ENCODE measurements at places on chromosomes 7 and 10.

DNA sequence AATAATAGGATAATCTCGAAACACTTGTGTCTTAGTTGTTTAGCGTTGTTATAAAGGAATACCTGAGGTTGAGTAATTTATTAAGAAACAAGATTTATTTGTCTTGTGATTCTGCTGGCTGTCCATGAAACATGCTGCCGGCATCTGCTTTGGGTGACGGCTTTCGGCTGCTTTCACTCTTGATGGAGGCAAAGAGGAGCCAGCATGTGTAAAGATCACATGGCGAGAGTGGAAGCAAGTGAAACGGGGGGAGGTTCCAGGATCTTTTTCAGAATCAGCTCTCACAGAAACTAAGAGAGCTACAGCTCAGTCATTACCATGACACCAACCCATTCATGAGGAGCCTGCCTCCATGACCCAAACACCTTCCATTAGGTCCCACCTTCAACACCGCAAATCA is 402.8 kb downstream of the CDC14C start:
- DNase-seq: no peak

DNA sequence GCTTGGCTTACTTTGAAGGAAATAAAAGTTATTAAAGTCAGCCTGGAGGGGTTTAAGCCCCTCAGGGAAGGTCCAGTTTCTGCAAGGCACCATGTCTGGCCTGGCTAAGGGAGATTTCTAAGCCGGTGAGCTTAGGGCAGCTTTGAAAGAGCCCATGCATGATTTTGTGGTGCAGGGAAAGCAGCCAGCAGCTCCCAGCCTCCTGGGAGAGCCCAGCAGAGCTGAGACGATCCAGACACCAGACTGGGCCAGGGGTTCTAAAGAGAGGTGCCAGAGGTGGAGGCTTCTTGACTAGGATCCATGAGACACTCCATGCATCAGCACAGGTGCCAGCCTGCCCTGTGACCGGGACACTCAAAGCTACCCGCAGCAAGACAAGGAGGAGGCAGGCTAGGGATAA is 59.6 kb upstream of the MKX start:
- DNase-seq: no peak

GRCh38 chr10:125116041-125116649 is 44.2 kb downstream of the CTBP2 start:
- DNase-seq: no peak

- DNase-seq: no peak
Measured at GRCh38 chr7:96707901-96708774, 1.5 kb downstream of the SEM1 start.

GRCh38 chr10:72812753-72813430 is 80.6 kb upstream of the OIT3 start:
- no peak for DNase-seq

DNA sequence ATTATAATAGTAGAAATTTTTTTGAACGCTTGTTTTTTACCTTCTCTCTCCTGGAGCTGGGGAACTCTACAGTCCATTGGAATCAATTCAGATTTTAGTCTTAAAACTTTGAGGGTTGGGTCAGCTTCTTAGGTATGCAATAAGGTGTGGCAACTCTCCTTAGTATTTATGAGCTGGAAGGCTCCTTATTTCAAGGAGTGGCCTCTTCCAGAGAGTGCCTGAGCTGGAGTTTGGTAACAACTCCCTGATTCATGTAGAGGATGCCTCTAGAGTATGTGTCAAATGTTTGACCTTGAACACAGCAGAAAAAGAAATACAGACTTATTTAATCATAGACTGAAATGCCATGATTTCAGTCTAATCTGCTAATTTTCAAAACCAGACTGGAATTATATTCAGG is 11.1 kb downstream of the CDK14 start:
- no peak for DNase-seq

GRCh38 chr7:91267171-91267955 is 3.1 kb downstream of the FZD1 start:
- DNase-seq: no peak

DNA sequence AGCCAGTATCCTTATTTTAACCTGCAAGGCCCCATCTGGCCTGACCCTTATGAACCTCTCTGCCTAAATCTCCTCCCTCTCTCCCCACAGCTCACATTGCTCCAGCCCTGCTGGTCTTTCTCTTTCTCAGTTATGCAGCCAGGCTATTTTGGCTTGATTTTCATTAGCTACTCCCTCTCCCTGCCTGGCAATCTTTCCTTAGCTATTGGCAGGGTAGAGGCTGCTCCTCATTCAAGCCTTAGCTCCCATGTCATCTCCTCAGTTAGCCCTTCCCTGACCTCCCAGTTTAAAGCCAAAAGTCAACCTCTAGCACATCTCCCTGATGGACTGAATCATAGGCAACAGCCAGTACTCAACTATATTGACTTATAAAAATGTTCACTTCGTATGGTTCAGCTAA is 214.4 kb upstream of the CELF2 start:
- no peak for DNase-seq

DNA sequence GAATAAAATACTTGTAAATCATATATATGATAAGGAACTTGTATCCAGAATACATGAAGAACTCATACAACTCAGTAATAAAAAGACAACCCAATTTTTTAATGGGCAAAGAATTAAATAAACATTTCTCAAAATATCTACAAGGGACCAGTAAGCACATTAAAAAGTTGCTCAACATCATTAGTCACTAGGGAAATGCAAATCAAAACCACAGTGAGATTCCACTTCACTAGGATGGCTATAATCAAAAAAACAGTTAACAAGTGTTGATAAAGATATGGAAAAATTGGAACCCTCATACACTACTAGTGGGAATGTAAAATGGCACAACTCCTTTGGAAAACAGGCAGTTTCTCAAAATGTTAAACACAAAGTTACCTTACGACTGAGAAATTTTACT is 40.3 kb upstream of the YAE1 start:
- DNase-seq: no peak

DNA sequence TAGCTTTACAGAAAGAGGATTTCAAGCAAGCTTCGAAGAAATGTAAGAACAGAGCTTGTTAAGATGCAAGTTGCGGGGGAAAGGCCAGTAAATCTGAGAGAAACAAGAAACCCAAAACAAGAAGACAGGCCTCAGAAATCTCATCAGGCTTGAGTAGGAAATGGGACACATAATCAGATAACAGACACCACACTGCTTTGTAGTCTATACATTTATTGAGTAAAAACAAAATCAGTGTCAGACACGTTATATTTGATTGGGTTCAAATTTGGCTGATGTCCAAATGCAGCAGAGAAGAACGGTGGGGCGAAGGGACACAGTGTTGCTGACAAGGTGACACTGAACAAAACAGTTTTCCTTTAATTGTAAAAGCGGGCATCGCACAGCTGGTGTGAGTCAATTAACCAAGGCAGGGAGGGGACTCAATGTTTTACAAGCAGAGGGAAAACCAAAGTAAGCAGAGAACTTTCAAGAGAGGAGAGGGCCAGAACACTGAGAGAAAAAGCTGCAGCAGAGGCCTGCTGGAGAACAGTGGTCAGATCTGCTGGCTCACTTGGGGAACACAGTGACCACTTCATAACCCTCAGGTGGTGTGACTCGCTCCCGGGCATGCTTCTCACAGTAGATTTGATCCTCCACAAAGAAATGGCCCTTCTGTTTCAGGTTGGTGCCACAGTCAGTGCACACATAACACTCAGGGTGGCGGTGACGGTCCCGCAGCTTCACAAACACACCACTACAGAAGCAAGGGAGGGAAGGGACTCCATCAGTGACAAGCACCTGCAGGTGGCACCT is 43.5 kb downstream of the ACSM6 start:
- DNase-seq: no peak

GRCh38 chr10:17257466-17258321 is 29.7 kb downstream of the VIM start:
- DNase-seq: peak; percentile 33

DNA sequence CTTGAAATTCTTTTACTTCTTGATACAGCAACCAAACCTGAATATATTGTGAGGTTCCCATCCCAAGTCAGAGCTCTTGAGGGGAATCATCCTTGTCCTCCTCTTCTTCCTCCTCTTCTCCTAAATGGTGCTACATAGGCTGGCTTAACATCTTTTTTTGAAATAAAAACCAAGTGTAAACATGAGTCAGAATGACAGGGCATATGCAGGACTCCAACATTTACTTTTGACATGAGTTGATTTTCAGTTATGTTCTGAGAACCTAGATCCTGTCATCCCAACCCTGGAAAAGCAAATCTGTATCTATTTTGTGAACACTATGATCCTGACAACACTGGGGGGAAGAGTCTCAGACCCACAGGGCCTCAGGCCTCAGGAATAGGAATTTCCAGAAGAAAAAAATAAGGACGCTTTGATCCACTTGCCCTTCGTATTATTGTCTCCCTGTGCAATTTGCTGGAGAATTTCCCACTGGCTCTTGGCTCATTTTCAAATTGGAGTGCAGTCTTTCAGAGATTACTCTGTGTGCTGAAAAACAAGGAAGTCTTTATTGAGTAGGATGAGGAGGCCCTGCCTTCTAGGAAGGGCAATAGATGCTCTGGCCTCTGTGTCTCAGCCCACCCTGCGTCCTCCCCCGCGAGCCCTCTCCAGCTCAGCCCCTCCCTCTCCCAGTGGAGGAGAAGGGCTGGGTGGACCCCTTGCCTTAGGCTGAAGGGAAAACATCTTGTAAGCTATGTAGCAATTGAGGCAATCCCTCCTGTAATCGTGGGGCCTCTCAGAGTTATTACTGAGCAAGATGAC is 121.6 kb downstream of the CREB5 start:
- no peak for DNase-seq

DNA sequence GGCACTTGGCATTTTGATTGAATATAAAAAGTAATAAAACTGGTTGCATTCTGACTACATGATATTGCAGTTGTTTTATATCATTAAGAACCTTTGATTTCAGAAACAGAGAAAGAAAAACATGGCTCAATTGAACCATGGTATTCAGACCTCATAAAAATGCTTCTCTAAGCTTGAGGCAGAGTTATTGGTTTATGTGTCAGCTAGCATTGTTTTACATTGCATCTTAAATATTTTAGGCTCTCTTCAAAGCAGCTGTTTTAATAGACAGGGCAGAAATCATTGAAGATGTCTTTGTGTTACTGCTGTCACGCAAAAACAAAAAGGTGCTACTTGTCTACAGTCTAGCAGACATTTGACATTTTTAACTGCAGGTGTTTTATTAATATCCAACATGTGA is 299.2 kb downstream of the EXOC4 start:
- no peak for DNase-seq

- DNase-seq: no peak
Measured at GRCh38 chr10:21279217-21279575, 246.3 kb downstream of the SKIDA1 start.

- no peak for DNase-seq
Measured at GRCh38 chr7:69504733-69505420, 93.4 kb upstream of the AUTS2 start.

GRCh38 chr7:41867639-41868280 is 164.9 kb upstream of the INHBA start:
- no peak for DNase-seq

DNA sequence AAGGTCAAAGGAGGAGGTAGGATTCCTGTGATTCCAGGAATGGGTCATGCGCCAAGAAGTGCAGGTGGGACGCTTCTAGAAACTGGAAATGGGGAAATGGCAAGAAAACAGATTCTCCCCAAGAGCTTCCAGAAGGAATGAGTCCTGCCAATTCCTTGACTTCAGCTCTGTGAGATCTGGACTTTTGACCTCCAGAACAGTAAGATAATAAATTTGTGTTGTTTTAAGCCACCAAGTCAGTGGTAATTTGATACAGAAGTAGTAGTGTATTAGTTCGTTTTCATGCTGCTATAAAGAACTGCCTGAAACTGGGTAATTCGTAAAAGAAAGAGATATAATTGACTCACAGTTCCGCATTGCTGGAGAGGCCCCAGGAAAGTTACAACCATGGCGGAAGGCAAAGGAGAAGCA is 178.6 kb upstream of the GALNT17 start:
- no peak for DNase-seq

GRCh38 chr10:75397496-75398199 is 3.9 kb downstream of the ZNF503 start:
- no peak for DNase-seq

- DNase-seq: no peak
Measured at GRCh38 chr10:131127610-131128009, 183.9 kb downstream of the TCERG1L start.

DNA sequence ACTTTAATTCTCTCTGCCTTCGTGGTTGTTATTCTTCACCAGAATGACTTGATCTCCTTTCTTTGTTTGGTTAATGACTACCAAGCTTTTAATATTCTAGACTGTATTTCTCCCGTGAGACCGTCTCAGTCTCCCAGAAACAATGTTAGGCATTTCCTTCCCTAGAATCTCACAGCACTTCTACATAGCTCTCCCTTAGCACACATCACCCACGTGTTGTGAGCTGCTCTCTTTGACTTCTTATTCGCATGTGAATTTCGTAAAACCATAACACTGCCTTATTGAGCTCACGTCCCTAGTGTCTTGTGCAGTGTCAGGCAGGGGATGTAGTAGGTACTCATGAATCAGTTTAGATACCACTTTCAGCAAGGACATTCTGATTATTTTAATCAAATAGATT is 57.5 kb upstream of the MGAM2 start:
- DNase-seq: no peak

GRCh38 chr7:12640299-12641096 is 46.9 kb upstream of the ARL4A start:
- DNase-seq: no peak

- DNase-seq: no peak
Measured at GRCh38 chr7:157541295-157542067, 204.7 kb downstream of the DNAJB6 start.

- no peak for DNase-seq
Measured at GRCh38 chr10:6579904-6580278, at the start of gene PRKCQ. Gene PRKCQ, minus strand, starts transcription at chr10:6580276. Its CDS starts 65,141 bp downstream, at chr10:6515135.

DNA sequence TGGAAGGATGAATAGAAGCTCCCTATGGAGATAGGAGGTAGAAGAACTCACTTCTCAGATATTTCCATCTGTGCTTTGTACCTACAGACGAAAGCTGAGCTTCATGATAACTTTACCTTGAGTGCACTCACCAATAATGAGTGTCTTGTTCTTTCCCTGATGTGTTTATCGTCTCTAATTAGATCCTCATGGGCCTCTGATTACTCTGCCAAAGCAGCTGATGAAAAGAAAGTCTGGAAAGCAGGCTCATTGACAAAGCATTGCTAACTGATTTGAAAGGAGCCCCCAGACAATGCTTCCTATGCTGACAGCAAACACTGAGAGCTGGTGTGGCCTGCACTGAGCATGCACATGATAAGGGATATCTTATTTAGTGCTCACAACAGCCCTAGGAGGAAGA is 183.9 kb upstream of the GHITM start:
- no peak for DNase-seq

- DNase-seq: no peak
Measured at GRCh38 chr7:127438836-127439235, 46.3 kb upstream of the ZNF800 start.

GRCh38 chr10:46549171-46550075 is 7.0 kb downstream of the GPRIN2 start:
- no peak for DNase-seq

GRCh38 chr10:14010769-14011574 is 319.8 kb downstream of the FRMD4A start:
- no peak for DNase-seq

DNA sequence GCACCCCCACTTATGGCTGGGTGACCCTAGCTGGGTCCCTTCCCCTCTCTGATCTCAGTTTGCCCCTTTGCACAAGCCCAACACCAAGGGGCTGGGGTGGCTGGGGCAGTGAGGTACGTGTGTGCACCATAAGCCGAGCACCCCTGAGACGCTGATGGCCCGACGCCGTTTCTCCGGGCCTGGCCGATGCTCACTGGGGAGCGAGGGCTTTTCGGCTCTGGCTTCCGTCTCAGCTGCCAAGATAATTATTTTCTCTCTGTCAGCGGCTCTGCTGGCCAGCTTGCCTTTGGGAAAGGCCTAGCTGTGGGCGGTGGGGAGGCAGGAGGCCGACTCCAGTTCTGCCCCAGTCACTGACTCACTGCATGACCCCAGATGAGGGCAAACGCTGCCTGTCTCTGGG is 91.0 kb downstream of the ZMIZ1 start:
- DNase-seq: no peak
